ENCODE measurements at places on chromosomes 16 and 17.

DNA sequence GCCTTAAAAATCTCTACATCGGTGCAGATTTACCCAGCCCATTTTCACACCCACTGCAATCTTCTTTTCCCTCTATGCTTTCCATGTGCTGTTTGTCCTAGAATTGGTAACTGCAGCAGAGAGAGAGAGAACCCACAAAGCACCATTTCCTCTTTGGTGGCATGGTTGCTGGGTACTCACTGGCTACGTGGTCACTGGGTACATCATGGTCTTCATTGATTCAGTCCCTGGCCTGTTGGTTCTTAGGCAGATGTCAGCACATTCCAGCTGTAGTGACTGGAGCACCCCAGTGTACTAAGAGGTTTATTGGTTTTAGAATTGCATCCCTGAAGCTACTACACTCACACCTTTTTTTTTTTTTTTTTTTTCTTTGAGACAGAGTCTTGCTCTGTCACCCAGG is 156.1 kb upstream of the CACNG5 start:
- DNase-seq, result no peak

DNA sequence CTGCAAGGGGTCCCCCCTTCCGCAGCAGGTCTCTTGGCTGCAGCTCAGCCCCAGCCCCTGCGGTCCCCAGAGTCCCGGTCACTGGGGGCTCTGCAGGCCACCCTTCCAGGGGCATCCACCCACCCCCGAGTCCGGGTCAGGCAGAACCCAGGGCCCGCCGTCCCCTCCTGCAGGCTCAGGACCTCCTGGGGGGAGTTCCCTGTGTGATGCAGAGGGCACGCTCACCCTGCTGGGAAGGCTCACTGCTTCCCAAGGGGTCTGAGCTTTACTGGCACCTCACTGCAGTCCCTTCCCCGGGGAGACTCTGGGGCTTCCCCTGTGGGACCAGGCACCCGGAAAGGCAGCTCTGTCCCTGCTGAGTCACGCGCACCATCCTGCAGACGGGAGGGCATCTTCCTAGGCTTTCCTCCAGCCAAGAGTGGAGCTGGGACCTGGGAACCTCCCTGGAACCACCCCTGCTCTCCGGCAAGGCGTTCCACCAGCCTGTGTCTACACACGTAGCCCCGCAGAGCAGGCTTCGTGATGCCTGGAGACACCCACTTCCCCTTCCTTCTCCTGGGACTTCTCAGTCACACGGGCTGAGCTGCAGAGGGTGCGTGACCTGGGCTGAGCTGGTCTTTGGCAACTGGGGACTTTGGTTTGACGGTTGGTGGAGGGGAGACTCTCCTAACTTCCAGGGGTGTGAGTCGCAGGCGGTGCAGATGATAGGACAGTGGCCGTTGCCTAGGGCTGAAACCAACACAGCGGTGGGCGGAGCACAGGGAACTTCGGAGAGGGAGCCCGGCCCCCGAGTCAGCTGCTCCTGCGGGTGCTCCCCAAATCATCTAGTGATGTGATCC is 23.4 kb downstream of the SLC25A10 start:
- DNase-seq, result peak; percentile 100

DNA sequence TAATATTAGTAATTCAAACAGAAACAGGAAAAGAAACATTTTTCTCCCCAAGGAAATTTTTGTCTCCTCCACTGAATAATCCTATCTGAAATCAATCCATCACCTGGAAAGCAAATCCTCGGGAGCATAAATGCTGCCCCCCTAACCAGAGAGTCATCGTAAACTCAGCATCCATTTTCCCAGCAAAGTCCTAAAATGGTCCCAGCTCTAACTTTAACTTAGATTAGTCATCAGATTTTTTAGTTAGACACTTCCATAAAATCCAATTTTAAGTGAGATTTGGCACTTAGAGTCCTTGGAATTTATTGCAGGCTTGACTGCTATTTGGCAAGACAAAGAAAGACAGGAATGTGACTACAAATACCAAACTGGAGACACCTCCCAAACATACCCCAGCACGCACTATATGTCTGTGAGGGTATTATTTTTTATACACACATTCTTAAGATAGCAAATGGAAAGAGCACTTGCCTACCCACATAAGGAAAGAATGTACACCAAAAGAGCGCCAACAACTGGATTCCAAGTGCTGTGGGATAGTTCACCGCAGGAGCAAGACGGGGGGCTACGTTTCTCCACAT is 15.4 kb downstream of the SCO1 start:
- DNase-seq, result no peak

DNA sequence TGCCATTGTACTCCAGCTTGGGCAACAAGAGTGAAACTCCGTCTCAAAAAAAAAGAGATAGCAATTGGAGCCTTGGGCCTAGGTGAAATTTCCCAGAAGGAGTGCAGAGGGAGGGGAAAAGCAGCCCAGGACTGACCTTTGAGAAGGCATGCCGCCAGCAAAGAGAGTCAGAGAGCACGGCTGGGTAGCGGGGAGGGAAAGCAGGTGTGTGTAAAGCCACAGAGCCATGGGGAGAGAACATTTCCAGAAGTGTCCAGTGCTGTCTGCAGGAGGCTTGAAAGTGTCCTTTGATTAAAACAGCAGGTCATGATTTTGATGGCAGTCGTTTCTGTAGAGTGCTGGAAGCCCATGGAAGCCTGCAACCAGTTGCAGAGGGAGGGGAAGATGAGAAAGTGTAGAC is 8.1 kb downstream of the C16orf54 start:
- DNase-seq, result no peak

DNA sequence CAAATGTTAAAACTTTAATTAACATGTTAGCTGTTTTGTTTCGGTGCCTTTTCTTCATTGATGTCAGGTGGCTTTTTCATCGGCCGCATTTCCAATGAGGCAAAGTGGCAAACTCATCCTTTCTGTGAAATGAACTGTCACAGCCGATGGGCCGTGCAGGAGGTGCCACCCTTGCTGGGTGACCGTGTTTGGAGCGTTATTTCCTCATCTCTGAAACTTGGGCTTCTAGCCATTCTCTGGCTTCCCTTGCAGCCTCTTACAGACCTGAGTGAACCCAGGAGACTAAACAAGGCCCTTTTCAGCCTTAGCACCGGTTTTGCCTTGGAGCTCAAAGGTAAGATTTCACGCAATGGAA is 42.2 kb upstream of the PRSS54 start:
- no peak for DNase-seq

DNA sequence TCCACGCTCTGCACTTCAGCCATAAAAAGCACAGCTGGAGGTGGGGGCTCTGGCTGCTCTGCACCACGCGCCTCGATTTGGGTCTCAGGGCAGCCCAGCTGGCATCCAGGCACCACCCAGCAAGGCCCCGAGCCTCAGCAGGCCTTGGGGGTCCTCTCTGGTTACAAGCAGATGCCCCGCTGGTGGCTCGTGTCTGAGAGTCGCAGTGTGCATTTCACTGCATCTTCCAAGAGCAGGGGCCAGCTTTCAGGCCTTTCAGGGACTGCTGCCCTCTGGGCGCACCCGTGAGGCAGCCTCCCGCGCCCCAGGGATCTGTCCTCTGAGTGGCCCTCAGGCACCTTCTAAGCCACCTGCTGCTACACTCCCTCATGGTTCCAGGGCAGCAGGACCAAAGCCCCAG is 25.5 kb downstream of the NDUFAF8 start:
- DNase-seq, result no peak

DNA sequence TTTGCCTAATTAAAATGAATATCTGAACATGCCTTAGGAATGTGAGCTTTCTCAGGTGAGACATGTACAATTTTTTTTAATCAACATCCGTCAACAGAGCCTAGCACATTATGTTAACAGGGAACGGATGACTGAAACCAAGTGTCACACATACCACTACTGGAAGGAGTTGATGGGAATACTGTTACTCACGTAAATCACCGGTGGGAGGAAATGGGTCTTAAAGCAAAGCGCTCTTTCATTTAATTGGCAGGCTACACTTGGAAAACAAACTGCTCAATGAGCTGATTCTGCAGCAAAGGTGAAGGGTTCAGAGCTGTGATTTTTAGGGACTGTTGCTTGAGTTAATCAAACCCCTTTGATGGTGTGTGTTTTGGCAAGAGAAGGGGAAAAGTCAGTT is 4.8 kb downstream of the CPPED1 start:
- DNase-seq, result no peak

DNA sequence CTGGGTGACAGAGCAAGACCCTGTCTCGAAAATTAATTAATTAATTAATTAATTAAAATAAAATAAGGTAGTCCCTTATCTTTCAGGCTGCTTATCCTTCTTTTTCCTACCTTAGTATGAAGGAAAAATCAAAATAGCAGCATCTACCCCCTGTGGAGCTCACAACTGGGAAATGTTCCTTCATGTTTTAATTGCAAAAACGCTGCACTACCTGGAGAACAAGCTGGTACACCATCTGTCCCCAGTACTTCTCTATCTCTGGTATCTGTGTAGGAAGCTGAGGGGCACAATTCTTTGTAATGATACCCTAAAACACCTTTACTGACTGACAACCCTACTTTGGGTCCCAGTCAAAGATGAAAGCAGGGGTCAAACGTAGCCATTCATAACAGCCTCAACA is 55.1 kb upstream of the MNT start:
- DNase-seq, result no peak

- no peak for DNase-seq
Observed at GRCh38 chr17:58786586-58787295, 31.1 kb downstream of the PPM1E start.

- no peak for DNase-seq
Observed at GRCh38 chr16:89555265-89555664, 5.2 kb upstream of the RPL13 start.

GRCh38 chr16:79298894-79299799 is 301.4 kb downstream of the MAF start:
- no peak for DNase-seq

DNA sequence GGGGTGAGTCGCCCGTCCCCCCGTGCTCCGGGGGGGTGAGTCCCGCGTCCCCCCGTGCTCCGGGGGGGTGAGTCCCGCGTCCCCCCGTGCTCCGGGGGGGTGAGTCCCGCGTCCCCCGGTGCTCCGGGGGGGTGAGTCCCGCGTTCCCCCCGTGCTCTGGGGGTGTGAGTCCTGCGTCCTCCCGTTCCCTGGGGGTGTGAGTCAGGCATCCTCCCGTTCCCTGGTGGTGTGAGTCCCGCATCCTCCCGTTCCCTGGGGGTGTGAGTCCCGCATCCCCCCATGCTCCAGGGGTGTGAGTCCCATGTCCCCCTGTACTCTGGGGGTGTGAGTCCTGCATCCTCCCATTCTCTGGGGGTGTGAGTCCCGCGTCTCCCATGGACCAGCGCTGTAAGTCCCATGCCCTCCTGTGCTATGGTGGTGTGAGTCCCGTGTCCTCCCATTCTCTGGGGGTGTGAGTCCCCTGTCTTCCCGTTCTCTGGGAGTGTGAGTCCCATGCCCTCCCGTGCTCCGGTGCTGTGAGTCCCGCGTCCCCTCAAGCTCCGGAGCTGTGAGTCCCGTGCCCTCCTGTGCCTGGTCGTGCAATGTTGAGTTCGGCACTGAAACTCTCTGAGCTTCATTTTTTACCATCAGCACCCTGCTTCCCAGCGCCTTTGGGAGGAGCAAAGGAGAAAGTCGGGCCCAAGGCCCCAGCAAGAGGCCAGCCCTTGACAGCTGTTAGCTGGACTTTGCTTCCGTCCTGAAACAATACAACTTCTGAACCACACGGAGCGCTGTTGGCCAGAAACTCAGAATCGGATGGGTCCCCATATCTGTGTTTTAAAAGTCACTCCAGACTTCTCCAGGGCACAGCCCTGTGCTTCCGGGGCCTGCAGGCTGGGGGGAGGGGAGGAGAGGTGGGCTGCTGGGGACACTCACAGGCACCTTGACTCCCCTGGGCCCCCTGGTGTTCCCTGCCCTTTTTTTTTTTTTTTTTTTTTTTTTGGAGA is 11.5 kb upstream of the ZC3H18 start:
- DNase-seq, result peak; percentile 3

- DNase-seq, result no peak
Observed at GRCh38 chr17:35006961-35007360, 26.6 kb downstream of the LIG3 start.

- DNase-seq, result no peak
Observed at GRCh38 chr17:44912763-44913544, 2.3 kb downstream of the GFAP start.

- peak; percentile 34 for DNase-seq
Observed at GRCh38 chr16:10922328-10923145, 19.7 kb downstream of the DEXI start.

DNA sequence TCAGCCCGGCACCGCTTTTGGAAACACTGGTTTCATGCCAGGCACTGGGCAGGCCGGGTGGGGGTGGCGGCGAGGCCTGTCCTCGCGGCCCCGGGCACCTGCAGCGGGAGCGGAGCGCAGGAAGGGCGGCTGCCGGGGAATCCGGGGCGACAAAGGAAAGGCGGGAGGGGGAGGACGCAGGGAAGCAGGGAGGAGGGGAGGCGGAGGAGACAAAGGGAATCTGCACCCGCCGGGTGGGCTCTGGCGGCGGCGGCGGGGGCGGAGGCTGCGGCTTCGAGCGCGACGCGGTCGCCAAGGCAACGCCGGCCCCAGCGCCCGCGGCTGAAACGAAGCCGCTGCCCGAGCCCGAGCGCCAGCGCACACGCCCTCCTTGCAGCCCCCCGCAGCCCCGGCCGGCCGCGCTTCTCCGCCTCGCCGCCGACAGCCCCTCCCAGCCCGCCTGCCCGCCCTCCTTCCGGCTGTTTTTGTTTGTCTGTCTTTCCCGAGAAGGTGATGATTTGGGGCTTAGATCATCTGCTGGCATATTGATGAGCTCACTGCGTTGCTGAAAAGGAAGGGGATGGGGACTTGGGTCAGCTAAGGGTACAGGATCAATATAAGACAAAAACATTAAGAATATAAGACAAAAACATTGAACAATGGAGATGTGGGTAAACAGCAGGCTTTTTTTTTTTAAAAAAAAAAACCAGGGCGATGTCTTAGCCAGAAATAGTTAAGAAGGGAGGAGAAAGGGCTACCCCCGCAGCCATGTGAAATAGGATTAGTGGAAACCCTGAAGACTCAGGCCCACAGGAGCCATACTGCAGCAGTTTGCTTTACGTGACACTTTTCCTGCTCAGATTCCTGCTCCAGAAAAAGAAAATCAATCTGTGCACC is 32.7 kb downstream of the CDK5R1 start:
- DNase-seq, result no peak

- no peak for DNase-seq
Observed at GRCh38 chr17:15249487-15249886, 15.6 kb downstream of the PMP22 start.

GRCh38 chr16:68346892-68347480 is 36.2 kb downstream of the PRMT7 start:
- DNase-seq, result no peak

DNA sequence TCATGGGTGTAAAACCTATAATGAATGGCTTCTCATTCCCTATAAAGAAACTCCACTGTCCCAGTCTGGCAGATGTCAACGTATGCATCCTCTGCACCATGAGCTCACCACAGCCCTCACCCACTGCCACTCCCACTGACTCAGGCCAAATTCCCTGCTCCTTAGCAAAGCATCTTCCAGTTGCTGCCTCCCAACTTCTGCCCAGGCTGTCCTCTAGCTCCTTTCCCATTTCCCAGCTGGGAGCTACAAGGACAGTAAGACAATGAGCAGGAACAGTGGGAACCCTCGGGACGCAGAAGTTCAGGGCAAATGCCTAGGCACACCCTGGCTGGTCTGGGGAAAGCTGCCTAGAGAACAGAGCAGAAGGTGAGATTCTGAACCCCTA is 9.1 kb upstream of the THAP11 start:
- DNase-seq, result peak; percentile 4

Measured in HL-60 (cell line).